NCI-H446 (cell line): ENCODE measurements at places on chromosomes 3 and 15.
A peak's percentile ranks its signal among the peaks of the same experiment; 100 is the strongest.

- DNase-seq = no peak
Measured at GRCh38 chr3:170162630-170163029, 18.9 kb downstream of the PHC3 start.

- DNase-seq = no peak
Measured at GRCh38 chr3:186119499-186119898, 10.6 kb upstream of the ETV5 start.

DNA sequence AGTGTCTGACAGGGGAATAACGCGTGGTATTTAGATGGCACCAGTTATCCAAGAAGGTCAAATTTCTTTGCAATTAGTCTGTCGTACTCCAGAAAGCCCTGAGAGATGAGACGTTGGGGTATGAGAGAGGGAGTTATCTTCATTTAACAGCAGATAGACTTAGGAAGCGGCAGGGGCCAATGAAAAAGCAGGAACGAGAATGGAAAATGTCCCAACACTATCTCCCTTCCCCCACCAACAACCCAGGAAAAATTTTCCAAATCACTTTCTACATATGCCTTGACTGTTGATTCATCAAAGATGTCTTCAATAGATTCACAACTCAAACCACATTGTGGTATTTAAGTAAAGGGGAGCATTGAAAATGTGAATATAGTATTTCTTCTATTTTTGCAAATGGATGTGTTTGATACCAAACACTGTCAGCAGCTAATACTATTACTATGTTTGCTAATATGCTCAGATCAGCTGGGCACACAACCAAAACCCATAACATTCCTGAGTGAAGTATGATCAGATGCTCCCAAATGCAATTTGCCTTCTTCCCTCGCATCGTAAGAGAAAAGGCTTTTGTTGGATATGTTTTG lies 13.3 kb upstream of the GREM1 start:
- no peak for DNase-seq

GRCh38 chr15:101561584-101561906 lies 72.0 kb upstream of the PCSK6 start:
- DNase-seq = no peak

DNA sequence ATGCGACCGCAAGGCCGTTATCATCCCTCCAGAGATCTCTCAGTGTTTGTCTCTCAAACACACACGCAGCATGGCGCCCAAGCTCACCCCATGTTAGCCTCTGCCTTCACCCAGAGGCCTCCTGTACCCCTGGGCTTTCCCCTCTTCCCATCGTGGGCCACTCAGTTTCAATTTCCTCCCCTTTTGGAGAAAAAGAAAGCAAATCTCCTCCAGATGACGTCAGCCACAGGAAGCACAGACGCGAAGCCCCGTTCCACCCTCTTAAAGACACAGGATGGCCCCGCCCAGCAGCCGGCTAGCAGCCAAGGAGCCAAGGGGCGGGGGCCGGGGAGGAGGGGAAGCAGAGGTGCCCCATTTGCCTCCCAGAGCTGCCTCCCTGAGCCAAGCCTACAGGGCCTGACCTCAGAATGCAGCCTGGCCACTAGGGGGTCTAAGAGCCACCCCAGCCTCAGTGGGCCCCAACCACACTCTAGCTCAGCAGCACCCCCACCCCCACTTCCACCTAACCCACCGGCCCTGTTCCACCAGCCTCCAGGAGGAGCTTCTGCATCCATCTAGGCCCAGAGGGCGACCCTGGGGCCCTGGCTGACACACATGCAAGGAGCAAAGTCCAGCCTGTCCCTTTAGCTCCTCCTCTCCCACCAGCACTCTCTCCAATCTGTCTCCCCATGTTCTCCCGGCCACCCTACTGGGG lies 26.5 kb downstream of the ATRIP start:
- peak; percentile 10 for DNase-seq

GRCh38 chr15:53558384-53558783 lies 201.1 kb downstream of the WDR72 start:
- DNase-seq = no peak

DNA sequence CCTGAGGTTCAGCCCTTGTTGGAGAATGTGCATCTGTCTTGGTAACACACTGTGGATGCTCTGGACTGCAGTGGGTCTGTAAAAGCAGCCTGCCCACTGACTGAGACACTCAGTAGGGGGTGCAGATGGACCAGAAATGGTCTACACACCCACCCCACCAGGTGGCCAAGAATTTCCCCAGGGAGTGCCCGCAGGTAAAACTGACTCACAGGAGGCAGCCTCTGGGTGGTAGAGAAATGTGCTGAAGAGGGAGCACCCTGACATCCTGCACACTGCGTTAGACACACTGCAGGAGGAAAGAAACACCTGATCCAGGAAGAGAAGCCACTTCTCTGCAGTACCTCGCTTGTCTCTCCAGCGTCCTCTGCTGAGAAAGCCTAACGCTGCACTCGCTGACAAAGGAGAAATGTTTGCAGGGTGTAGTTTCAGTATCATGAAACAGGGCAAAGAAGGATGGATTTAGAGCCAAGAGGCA lies 109.5 kb upstream of the ABHD17C start:
- no peak for DNase-seq
